ENCODE measurements at places on chromosomes 16 and 17.

GRCh38 chr17:45338023-45338781 lies 21.4 kb upstream of the MAP3K14 start:
- DNase-seq, result peak; percentile 6

- no peak for DNase-seq
Measured at GRCh38 chr16:80300876-80301275, 239.9 kb upstream of the DYNLRB2 start.

DNA sequence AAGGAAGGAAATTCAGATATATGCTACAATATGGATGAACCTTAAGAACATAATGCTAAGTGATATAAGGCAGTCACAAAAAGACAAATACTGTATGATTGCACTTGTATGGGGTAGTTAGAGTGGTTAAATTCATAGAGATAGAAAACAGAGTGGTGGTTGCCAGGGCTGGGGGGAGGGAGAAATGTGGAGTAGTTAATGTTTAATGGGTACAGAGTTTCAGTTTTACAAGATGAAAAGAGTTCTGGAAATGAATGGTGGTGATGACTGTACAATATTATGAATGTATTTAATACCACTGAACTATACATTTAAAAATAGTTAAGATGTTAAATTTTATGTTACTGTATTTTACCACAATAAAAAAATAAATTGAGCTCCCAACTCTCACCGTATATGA lies 157.9 kb downstream of the TOX3 start:
- DNase-seq, result no peak

DNA sequence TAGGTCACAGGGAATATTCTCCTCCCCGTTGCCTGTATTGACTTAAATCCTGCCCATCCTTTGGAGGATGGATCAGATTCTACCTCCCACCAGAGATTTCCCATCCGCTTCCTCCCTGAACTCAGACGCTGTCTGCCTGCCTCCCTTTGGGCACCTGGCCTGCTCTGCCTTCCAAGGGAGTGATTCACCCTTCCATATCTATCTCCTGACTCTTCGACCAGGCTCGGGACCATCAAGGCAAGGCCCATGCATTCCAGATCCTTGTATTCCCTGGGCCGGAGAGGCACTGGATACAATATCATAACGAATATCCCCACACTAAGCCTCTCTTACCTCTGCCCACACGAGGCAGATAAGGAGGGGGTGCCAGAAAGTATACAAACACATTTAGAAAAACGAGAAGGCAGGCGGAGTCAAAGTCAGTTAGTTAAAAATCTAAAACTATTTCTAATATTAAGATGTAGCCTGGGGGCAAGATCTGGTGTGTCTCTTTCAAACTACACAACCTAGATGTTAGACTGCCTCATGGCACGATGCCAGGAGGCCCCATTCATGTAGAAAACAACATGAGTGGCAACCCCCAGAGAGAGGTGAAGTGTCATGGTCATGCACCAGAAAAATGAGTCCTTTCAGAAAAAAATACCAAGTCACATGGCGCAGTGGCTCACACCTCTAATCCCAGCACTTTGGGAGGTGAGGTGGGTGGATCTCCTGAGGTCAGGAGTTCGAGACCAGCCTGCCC lies 9.2 kb downstream of the PMP22 start:
- DNase-seq, result no peak

DNA sequence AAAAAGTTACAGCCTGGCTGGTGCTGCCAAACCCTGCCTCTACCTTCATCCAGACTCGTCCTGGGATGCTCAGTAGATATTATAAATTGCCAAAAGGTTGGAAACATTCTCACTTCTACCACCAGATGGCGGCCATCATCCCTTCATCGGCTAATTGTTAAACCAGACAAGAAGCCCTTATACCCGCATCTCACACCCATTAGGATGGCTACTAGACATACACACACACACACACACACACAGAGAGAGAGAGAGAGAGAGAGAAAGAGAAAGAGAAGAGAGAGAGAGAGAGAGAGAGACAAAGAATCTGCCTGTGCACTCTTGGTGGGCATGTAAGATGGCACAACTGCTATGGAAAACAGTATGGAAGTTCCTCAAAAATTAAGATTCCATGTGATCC lies 15.0 kb upstream of the SCIMP start:
- peak; percentile 63 for DNase-seq

GRCh38 chr17:11896199-11896598 lies 101.1 kb downstream of the ZNF18 start:
- DNase-seq, result no peak

DNA sequence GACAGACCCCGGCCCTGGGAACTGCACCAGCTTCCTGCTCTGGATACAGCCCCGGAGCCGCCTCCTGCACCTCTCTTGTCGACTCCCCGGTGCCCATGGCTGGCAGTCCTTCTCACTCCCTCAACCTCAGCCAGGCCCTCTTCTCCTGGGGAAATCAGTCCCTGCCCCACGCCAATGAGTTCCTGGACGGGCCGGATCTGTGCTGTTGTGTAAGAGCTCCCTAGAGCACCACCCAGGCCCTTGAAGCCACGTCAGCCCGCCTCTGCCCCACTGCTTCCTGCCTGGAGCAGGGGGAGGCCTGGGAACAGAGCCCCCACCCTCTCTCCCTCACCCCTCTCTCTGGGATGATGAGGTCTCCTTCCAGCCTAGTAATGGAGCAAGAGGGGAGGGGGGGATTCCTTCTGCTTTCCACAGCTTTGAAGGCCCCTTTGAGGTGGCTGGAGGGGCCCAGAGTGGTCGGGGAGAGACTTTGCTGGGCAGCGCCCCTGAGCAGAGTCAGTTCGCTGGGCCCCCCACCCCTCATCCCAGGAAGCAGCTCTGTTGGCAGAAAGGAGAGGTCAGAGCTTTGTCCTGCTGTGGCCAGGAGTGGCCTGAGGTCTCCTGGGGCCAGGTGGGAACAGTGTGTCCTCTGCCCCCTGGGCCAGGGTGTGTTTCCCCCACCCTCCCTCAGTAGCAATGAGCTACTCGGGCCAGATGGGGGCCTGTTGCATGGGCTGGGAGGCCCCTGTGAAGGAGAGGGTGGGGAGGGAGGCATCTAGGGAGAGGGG lies 3.8 kb downstream of the PRR29 start:
- DNase-seq, result no peak

- DNase-seq, result no peak
Measured at GRCh38 chr17:50028736-50029120, 27.2 kb upstream of the ITGA3 start.

- DNase-seq, result no peak
Measured at GRCh38 chr17:56292578-56292977, 139.3 kb downstream of the ANKFN1 start.

GRCh38 chr17:41992576-41992975 lies 24.7 kb downstream of the DNAJC7 start:
- no peak for DNase-seq

- no peak for DNase-seq
Measured at GRCh38 chr16:82384017-82384416, 214.0 kb upstream of the MPHOSPH6 start.

DNA sequence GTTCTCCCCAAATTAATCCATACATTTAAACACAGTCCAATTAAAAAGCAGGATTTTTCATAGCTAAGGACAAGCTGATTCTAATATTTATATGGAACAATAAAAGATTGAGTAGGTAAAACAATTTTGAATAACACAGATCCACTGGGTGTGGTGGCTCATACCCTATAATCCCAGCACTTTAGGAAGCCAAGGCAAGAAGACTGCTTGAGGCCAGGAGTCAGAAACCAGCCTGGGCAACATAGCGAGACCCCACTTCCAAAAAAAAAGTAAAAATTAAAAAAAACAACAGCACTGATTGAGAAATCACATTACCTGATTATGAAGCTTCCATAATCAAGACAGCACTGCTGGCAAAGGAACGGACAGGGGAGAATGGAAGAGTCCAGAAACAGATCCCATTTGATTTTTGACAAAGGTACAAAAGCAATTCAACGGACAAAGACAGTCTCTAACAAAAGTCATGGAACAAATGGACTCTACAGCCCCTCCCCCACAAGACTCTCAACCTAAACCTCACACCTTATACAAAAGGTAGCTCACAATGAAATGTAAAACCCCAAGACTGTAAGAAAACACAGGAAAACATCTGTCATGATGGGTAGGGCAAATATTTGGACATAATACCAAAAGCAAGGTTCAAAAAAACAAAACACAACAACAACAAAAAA lies 17.9 kb downstream of the USP7 start:
- no peak for DNase-seq

GRCh38 chr17:79792341-79792871 lies 4.5 kb downstream of the CBX8 start:
- no peak for DNase-seq

DNA sequence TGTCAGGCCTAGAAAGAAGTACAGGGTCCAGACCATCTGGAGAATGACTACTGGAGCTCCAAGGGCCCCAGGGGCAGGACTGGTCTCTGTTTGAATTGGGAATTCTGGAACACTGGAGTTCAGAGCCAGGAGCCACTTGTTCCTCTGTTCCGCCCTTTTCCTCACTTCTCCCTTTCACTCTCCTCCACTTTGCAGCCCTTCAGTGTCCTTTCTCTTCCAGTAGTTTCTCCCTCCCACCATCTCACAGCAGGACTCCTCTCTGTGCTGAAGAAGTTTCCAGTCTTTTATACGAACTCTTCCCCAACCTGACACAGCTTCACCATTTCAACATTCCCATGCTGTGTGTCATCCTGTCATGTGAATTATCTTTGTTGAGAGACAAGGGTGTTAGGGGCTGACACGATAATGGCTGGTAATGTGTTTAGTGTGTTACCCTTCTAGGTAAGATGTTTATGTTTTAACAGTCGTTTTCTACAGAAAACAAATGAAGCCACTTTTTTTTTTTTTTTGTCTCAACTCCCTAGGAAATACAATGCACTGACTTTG lies 180.3 kb upstream of the MYOCD start:
- no peak for DNase-seq

DNA sequence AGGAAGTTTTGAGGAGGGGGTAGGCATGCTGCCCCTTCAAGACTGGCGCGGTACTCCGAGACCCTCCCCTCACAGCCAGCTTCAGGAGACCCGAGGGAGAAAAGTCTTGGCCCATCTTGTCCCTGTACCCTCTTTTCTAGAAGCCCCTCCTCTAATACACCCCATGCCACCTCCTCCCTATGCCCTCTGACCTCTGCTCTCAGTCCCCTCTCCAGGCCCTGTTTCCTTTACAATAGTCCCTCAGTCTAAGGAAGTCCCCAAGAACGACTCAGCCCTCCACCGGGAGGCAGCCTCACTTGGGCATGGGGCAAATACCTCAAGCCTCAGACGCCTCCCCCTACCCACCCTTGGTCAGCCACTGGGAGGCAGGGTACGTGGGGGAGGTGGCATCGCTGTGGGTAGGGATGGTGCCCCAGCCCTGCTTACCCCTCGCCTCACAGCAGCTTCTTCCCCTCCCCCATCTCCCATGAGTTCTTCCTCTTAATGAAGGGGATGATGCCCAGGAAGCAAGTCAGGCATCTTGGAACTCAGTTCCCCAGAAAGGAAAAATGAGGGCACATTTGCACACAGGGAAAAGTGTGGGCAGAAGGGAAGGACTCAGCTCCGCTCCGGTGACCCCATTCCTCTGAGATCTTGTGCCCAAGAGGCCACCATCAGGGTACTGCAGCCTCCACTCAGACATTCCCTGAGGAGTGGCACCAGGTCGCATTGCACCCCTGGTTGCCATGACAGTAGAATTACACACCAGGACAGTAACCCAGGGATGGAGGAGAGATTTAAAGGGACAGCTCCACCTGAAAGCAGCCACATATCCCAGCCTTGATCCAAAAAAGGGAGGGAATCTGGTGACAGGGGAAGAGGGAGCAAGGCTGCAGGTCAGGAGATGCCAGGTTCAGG lies 6.2 kb downstream of the MPP2 start:
- DNase-seq, result no peak

DNA sequence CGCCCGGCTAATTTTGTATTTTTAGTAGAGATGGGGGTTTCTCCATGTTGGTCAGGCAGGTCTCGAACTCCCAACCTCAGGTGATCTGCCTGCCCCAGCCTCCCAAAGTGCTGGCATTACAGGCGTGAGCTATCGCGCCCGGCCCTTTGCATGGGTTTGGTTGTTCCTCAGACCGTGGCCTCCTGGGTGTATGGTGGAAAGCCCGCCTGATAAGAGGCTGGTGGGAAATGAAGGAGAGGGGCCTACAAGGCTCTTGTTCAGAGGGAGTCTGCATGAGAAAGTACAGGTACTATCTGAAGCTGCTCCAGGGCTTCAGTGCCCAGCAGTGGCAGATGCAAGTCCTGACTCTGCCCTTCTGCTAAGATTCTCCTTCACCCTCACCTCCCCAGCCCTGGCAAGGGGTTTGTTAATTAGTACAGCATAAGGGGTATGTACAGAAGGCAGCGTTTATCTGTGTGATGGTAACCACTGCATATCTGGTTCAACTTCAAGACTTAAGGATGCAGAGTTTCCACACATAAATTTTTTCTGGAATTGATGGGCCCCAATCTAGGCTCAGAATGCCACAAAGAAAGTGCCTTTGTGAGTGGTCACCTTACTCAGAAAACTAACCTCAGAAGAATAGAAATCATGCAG lies 24.2 kb downstream of the GRB7 start:
- no peak for DNase-seq

- no peak for DNase-seq
Measured at GRCh38 chr16:80041410-80041809, 440.9 kb upstream of the MAF start.

- DNase-seq, result no peak
Measured at GRCh38 chr17:69869667-69870066, 205.4 kb upstream of the KCNJ16 start.

GRCh38 chr17:31313982-31314781 lies at the start of gene EVI2B:
EVI2B (minus strand) TSS chr17:31314054; CDS start chr17:31305609, 8,445 bp downstream.
- DNase-seq, result no peak

DNA sequence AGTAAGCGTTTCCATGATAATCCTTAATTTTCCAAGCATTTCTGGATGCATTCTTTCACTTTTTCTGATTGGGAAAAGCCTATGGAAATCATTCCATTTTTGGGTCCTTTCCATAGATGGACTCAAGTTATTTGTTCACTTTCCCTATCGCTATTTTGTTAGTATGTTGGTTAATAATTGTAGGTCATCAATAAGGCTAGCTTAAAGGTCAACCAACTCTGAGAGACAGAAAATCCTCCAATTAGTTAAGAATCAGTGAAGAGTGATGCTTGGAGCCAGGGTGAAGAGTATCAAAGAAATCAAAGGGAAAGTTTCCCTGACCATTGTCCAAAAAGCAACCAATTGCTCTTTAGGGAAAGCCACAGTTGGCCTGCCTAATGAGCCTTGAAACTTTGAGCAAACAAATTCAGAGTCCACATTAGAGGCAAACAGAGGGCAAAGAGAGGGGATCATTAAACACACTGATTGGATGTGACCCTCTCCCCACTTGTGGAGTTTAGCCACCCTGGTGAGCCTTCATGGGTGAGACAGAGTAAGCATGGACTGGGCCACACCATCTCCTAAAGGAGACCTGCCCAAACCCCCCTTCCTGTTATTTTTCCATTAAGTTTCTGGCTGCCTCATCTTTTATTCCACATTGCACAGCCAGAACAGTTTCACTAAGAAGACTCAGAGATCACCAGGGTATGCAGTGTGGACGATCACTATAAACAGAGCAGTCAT lies 133.4 kb upstream of the DYNLRB2 start:
- no peak for DNase-seq

GRCh38 chr17:48522031-48522653 lies 8.7 kb downstream of the HOXB1 start:
- DNase-seq, result no peak

GRCh38 chr17:29084541-29085146 lies 41.7 kb downstream of the PIPOX start:
- DNase-seq, result peak; percentile 19
